ENCODE measurements at places on chromosomes 6 and 20.
A peak's percentile ranks its signal among the peaks of the same experiment; 100 is the strongest.

- no peak for DNase-seq
These were observed 4.3 kb downstream of the TMEM30A start for GRCh38 chr6:75280131-75280855.

- no peak for DNase-seq
These were observed 285.7 kb upstream of the PREP start for GRCh38 chr6:105688573-105688972.

- no peak for DNase-seq
These were observed 598 bp upstream of the SOX4 start for GRCh38 chr6:21592953-21593352.

GRCh38 chr6:37373822-37374471 lies 20.2 kb downstream of the RNF8 start:
- peak; percentile 44 for DNase-seq

DNA sequence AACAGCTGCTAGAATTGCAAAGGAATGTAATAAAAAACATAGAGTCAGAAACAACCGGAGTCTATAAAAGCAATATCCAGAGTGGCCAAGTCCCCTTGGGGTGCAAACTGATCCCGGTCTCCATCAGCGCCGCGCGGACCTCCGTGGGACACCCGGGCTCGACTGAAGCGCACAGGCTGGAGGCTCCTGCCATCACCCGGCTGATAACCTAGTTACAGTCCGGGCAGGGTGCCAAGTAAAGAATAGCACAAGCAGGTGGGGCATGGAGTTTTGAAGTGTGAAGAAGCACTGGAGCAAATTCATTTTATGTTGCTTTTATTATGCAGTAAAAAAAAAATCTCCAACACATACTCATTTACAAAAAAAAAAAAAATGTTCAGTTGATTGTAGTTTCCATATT lies 205.1 kb upstream of the GMDS start:
- no peak for DNase-seq

DNA sequence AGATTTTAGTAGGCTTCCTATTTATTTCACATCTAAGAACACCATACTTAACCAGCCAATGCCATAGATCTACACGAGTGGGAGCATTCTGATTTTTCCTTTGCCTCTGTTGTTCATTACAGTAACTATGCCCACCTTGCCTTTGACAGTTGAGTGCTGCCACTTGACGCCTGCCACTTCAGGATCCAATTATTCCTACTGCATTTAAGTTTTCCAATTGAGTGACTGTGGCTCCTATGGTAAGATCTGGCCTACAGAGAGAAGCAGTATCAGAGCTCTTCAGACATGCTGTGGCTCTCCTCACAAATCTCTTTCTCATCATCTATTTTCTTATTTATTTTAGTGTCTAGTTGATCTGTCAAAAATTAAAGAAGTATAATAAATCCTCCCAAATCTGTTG lies 403.0 kb upstream of the SPTLC3 start:
- no peak for DNase-seq

- DNase-seq, result no peak
These were observed 179.7 kb upstream of the MYLIP start for GRCh38 chr6:15948930-15949900.

- peak; percentile 51 for DNase-seq
These were observed 19.3 kb downstream of the TOP1 start for GRCh38 chr20:41047975-41048305.

Data from astrocyte of the spinal cord (primary cell).